Stimulated activated CD8-positive, alpha-beta memory T cell treated with anti-CD3 and anti-CD28 coated beads, Interleukin-2, amount 100 ng/mL, for 48 hours (primary cell): ENCODE measurements at places on chromosomes 12 and 14.

- DNase-seq = no peak
Observed at GRCh38 chr12:19799895-19800602, 360.8 kb downstream of the AEBP2 start.

DNA sequence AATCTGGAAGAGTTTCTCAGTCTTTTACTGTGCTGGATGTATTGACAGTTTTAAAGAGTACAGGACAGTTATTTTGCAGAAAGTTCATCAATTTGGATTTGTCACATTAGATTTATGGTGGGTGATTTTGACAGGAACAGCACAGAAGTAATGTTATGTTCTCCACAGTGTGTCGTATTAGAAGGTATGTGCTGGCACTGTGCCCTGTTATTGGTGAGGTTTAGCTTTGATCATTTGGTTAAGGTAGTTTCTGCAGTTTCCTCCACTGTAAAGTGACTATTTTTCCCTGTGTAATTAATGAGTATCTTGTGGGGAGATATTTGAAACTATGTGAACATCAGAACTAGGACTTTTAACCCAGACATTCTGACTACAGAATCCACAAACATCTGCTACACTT lies 308.5 kb upstream of the TBX3 start:
- DNase-seq = no peak

- DNase-seq = no peak
Observed at GRCh38 chr14:69850086-69850735, 29.0 kb upstream of the SMOC1 start.

DNA sequence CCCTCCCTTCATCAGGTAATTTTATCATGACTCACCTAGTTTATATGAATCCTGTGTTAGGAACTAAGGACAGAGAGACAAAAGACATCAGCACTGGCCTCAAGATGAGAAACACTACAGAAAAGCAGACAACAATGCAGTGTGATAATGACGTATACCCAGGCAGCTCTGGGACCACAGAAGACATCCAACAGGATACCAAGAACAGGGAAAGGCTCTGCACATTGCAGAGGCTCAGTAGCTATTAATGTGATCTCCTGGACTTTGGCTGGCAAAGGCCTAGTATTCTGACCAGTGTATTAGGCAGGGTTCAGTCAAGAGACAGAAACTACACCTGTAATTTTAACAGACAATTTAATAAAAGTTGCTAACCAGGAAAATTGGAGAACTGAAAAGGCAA lies 39.7 kb downstream of the CDK17 start:
- DNase-seq = no peak

DNA sequence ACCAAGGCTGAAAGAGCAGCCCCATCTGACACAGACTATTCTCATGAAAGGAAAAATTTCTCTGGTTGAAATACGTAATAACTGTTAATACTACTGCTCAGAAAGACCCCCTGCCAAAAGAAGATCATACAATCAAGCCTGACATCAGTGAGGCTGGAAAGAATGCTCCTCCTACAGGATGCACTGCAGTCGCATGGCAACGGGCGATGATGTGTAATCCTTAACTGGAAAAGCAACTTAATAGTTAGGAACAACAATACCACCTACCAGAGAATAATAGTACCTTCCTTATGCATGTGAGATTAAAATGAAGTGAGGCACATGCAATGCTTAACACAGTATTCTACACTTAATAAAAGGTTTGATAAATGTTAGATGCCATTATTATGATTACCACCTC lies 1.2 kb upstream of the GOLGA5 start:
- DNase-seq = no peak
